ENCODE measurements at places on chromosomes 13 and 19.

GRCh38 chr13:110197026-110197425, 109.9 kb downstream of the COL4A1 start:
- DNase-seq = no peak

GRCh38 chr13:43543331-43543730, 243.4 kb downstream of the ENOX1 start:
- no peak for DNase-seq

- no peak for DNase-seq
Observed at GRCh38 chr19:46985542-46986415, 33.9 kb upstream of the NPAS1 start.

DNA sequence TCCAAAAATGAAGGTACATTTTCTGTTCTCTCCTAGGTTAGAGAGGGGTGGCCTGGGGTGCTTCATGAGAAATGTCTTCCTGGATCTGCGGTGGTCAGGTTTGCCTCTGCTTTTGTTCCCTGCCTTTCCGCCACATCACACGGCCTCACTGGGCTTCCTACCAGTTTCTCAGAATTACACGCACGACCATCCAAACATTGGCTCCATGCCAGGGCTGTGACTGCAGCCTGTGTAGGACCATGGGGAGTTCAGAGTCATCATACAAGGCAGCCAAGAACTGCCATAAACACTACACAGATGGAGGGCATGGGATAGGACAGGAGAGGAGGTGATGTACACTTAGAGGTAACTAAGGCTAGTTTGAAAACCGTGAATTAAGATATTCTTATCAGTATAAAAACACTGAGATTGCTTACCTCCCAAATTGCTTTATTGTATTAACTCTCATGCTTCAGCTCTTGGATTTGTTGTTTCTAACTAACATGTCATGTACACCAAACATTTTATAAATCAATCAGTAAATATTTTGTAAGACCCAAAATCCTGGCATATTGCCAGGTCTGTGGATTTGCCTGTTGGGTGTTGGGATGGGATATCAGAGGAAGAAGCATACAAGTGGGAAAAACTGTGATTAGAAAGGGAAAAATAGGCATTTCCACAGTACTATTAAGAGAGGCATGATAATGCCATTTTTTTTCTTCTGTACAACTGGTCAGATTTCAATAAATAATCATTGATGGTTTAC, 45.2 kb downstream of the CDADC1 start:
- DNase-seq = no peak

- DNase-seq = no peak
Observed at GRCh38 chr13:41601718-41602445, 144.5 kb downstream of the RGCC start.

DNA sequence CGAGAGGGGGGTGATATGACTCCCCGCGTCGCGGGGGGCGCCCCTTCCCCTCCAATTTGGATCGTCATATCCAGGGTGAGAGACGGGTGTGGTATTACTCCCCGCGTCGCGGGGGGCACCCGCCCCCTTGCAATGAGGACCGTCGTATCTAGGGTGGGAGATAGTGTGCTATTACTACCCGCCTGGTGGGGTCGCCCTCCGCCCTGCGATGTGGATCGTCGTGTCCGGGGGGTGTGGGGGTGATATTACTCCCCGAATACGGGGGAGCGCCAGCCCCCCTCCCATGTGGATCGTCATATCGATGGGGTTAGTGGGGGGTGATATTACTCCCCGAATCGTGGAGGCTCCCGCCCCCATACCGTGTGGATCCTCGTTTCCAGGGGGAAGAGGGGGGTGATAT, 29.2 kb upstream of the RGCC start:
- DNase-seq = no peak

DNA sequence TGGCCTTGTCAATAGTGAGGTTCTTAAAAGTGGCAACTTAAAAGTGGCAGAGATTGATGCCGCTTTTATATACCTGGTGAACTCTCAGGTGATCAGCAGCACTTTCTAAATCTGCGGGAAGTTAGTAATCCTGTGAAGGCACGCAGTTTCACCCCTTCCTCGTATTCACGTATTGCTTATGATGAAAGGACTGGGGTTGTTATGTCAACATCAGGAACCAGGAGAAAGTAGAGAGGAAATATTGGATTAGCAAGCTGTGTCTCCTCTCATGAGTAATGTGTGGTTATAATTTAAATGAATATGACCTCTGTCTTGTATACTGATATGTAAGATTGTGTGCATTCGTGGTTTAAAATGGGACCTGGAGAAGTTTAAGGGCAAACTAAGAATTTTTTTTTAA, 544.6 kb downstream of the SLITRK6 start:
- no peak for DNase-seq

- DNase-seq = no peak
Observed at GRCh38 chr13:35884211-35884760, 246.9 kb downstream of the DCLK1 start.

- peak; percentile 24 for DNase-seq
Observed at GRCh38 chr13:108985166-108985565, 355.8 kb downstream of the MYO16 start.

DNA sequence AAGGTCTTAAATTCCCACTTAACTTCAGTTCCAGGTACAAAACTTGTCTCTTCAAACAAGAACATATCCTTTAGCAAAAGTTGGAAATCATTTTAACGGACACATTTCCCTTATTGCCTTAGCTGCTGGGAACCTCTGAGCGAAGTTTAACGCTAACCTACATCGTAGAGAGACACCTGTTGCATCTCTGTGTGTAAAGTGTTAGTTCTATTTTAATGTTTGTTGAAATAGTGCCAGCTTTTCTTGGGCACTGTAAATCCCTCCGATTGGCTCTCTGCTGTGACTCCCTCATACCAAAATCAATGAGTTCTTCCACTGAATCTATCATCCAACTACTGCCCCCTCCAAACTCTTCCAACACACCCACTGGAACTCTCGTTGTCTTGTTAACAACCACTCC, 2.3 kb upstream of the HIF3A start:
- DNase-seq = no peak

DNA sequence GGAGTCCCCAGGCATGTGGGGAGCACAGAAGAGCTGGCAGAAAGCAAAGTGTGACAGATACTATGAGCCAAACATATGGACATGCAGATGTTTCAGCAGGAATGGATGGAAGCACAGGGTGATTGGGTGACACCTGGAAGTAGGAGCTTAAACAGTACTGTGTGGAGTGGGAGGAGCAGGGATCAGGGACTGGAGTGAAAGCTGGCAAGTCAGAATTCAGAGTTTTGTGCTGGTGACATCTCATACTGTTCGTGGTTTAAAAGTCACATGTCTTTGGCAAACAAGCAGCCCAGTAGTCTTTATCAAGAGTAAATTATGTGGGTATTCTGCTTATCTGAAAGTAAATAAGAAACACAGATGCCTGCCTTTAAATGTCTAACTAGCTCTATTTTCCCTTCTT, 408.2 kb downstream of the COG6 start:
- DNase-seq = no peak

DNA sequence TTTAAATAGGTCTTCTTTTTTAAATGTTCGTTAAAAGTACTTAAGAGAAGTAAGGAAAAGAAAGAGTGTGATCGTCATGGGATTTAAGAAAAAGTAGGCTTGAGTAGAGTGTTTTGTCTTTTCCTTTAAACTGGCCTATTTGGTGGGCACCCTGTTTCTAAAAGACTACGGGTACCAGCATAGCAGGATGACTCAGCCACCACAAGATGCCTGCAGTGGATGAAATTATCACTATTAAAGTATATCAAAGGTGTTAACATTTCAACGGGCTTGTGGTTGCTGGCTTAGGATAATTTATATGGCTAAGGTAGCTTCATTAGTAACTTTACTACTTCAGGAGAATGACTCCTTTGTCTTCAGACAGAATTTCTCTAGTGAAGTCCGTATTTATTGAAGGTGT, 112.6 kb downstream of the STARD13 start:
- DNase-seq = no peak

- no peak for DNase-seq
Observed at GRCh38 chr13:45434556-45435371, 16.6 kb upstream of the SLC25A30 start.

DNA sequence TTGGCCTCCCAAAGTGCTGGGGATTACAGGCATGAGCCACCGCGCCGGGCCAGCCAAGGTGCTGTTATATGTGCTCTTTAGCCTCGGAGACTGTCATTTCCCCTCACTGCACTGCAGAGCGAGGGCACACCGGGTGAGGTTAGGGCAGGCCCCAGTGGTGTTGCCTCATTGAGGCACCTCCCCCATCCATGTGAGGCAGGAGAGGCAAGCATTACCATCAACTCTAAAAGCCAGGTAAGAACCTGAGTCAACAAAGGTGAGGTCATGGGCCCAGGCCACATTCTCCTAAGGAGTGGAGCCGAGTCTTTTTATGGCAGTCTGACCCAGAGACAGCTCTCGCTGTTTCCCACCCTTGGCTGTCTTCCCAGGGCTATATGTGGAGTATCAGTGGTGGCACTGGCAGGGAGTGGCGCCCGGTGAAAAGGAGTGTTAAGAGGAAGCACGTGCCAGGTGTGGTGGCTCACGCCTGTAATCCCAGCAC, 10.9 kb downstream of the B3GNT8 start:
- DNase-seq = no peak

GRCh38 chr13:101919541-101920181, 467.2 kb downstream of the ITGBL1 start:
- no peak for DNase-seq

GRCh38 chr13:111460548-111461444, 140.4 kb downstream of the TEX29 start:
- peak; percentile 27 for DNase-seq

GRCh38 chr13:108425056-108425455, 155.5 kb downstream of the TNFSF13B start:
- DNase-seq = no peak

- no peak for DNase-seq
Observed at GRCh38 chr13:106100171-106100919, 435.1 kb downstream of the EFNB2 start.

DNA sequence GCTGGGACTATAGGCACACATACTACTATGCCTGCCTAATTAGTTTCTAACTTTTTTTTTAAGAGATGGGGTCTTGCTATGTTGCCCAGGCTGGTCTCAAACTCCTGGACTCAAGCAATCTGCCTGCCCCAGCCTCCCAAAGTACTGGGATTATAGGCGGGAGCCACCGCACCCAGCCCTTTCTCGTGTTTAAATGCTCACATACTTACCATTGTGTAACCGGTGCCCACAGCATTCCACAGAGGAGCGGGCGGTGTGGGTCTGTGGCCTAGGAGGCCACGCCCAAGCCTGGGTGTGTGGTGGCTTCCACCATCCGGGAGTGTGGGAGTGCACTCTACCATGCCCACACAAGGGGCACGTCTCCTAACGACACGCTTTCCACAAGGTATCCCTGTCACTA, 7.7 kb downstream of the LMNB2 start:
- no peak for DNase-seq

DNA sequence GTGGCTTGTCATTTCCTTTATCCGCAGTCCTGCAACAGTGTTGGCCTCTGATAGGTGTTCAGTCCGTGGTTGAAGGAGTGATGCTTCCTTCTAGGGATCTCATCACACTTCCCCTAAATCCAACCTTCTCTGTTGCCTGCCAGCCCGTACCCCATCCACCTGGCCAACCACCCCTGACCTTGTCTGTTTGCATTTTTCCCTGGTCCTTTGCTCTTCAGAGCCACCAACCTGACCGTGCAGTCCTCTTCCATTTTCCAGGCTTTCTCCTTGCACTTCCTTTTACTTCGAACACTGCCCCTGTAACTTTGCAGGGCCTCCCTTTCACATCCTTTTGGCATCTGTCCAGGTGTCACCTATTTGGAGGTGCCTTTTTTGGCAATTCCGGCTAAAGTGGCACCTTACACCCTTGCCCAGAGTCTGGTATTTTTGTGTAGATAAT, 696 bp downstream of the ZNF460 start:
- DNase-seq = no peak

DNA sequence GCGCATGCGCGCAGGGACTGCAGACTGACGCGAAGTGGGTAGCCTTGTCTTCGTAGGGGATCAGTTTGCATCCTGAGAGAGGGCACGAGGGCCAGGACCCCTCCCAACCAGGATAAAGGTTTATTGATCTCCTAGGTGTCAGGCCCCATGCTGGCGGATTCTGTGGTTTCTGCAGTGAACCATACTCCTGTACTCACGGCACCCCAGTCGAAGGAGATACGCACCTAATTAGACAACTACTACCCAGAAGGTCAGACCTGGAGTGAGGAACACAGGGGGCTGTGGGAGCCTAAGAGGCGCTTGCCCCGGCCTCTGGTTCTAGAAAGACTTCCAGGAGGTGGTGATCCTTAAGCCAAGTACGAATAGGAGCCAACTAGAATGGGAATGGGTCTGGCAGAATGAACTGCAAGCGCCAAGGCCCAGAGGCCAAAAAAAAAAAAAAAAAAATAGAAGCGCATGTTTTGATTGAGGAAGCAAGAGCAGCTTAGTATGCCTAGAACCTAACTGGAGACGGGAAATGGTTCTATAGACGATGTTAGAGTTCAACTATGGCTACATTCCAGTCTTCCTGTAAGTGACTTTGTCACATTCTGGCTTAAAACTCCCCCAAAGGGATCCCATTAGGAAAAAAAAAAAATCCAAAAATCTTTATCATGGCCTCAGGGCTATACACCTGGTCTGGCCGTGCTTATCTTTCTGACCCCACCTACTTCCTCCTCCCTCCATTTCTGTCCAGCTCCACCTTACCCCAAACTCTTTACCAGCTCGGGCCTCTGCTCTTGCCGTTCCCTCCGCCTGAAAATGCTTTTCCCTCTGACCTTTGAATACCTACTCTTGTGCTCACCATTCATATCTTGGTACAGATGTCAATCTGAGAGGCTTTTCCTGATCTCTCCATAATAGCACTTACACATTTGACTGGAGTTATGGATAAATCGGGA, 902 bp upstream of the ZNF428 start:
- DNase-seq = no peak

- DNase-seq = no peak
Observed at GRCh38 chr19:16901491-16902175, 12.8 kb downstream of the F2RL3 start.
